ENCODE measurements at places on chromosomes 4 and X. TPM values are rescaled to one million over a fixed set of nuclear protein-coding genes. Genes with fewer than 3 reads are reported as not detected.

ANAPC4 gene
- total RNA-seq, result 13.0 TPM

DGKK gene
- total RNA-seq, result not detected

BEND4 gene
- not detected for total RNA-seq

RHOXF1 gene
- total RNA-seq, result not detected

IBSP gene
- total RNA-seq, result not detected

AADAT gene
- 9.1 TPM for total RNA-seq

HSFX1 gene
- total RNA-seq, result 0.43 TPM

PCSK1N gene
- total RNA-seq, result 52.0 TPM

NOX1 gene
- total RNA-seq, result not detected

TNIP3 gene
- 0.39 TPM for total RNA-seq

Data from A549 treated with ZK216348 at 1 μM for 4 hours (cell line).